ENCODE measurements at places on chromosomes 7 and 10.
A peak's percentile ranks its signal among the peaks of the same experiment; 100 is the strongest.

DNA sequence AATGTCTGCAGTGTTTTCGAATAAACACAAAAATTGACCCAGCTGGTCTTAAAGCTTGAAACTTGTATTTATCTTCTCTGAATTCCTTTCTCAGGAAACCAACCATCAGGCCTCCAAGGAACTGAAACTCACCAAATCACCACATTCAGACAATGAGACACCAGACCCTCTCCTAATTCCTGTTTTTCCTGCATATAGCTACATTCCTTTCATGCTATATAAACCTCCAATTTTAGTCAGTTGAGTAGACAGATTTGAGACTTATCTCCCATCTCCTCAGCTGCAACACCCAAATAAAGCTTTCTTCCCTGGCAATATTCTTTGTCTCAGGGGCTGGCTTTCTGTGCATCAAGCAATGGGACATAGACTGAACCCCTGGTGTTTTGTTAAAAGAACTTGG lies 317.0 kb downstream of the CACNA2D1 start:
- H3K36me3 ChIP-seq = no peaks in the 10 kb centered on the region
- H3K4me3 ChIP-seq = no peak overlapping the region
- no peak overlapping the region for H3K27ac ChIP-seq
- H3K4me1 ChIP-seq = peaks cover 2% of the 10 kb centered on the region
- DNase-seq = no peak

DNA sequence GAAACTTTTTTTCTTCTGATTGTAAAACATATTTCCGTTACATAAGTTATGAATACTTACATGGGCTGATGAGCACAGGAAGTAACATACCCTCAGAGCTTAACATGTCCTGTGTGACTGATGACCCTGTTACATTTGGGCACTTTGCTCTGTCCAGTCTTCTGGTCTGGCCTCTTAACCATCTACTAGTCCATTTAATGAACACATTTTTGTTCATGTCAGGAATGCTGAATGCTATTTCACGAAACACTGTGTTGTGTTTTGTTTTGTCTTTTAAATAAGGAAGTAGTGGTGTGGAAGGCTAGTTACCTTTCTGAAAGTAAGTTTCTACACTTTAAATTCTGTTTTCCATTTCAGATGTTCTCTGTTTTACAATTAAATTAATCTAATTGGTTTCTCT lies 77.7 kb downstream of the RBM33 start:
- no peak overlapping the region for H3K4me3 ChIP-seq
- peaks cover 14% of the 10 kb centered on the region for H3K36me3 ChIP-seq
- peaks cover 4% of the 10 kb centered on the region for H3K4me1 ChIP-seq
- H3K27me3 ChIP-seq = no peaks in the 10 kb centered on the region

GRCh38 chr7:23012186-23012585 lies 1.7 kb downstream of the HYCC1 start:
- no peak overlapping the region for H3K27ac ChIP-seq
- no peaks in the 10 kb centered on the region for H3K36me3 ChIP-seq
- H3K4me1 ChIP-seq = no peaks in the 10 kb centered on the region
- H3K4me3 ChIP-seq = no peak overlapping the region
- no peaks in the 10 kb centered on the region for H3K27me3 ChIP-seq
- no peak for DNase-seq

DNA sequence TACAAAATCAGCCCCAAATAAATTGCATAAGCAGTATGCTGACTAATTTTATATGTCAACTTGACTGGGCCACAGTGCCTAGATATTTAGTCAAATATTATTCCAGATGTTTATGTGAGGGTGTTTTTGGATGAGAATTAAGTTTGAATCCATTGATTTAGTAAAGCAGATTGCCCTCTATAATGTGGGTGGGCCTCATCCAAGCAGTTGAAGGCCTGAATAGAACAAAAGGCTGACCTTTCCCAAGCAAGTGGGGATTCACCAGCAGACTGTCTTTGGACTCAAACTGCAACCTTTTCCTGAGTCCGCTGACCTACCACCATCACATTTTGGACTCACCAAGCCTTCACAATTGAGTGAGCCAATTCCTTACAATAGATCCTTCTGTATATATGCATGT lies 186.4 kb downstream of the ARHGAP12 start:
- H3K4me3 ChIP-seq = no peak overlapping the region
- no peak for DNase-seq
- no peak overlapping the region for H3K27ac ChIP-seq
- no peaks in the 10 kb centered on the region for H3K4me1 ChIP-seq

DNA sequence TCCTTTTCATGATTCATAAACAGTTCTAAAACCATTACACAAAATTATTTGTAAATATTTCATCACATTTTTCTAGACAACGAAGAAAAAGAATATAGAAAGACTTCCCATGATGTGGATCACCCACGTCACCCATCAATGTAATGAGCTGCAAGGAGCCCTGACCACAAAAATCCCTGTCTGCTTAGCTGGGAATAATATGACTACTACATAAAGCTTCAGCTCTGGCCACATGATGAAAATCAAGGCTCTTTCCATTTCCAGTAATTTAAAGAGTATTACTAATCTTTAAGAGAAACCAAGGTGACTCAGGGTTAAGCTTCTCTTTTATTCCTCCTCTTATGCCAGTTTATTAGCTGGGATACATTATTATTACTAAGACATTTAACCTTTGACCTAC lies 180.8 kb upstream of the CACNA2D1 start:
- no peak overlapping the region for H3K4me3 ChIP-seq
- no peaks in the 10 kb centered on the region for H3K4me1 ChIP-seq
- no peak for DNase-seq
- H3K27ac ChIP-seq = no peak overlapping the region
- no peaks in the 10 kb centered on the region for H3K36me3 ChIP-seq

- no peak overlapping the region for H3K27ac ChIP-seq
- no peaks in the 10 kb centered on the region for H3K4me1 ChIP-seq
- no peaks in the 10 kb centered on the region for H3K36me3 ChIP-seq
- no peak for DNase-seq
- H3K27me3 ChIP-seq = peaks cover 4% of the 10 kb centered on the region
- no peak overlapping the region for H3K4me3 ChIP-seq
Observed at GRCh38 chr7:31788883-31789680, 102.1 kb downstream of the PPP1R17 start.

- H3K36me3 ChIP-seq = no peaks in the 10 kb centered on the region
- H3K27me3 ChIP-seq = no peaks in the 10 kb centered on the region
- DNase-seq = no peak
- H3K27ac ChIP-seq = no peak overlapping the region
- no peaks in the 10 kb centered on the region for H3K4me1 ChIP-seq
- H3K4me3 ChIP-seq = no peak overlapping the region
Observed at GRCh38 chr10:131698232-131698631, 202.6 kb upstream of the PPP2R2D start.

- DNase-seq = no peak
- no peak overlapping the region for H3K27ac ChIP-seq
- peak overlapping the region; percentile 90 for H3K4me3 ChIP-seq
- no peaks in the 10 kb centered on the region for H3K36me3 ChIP-seq
Observed at GRCh38 chr7:134985894-134986362, 380 bp upstream of the AGBL3 start.

DNA sequence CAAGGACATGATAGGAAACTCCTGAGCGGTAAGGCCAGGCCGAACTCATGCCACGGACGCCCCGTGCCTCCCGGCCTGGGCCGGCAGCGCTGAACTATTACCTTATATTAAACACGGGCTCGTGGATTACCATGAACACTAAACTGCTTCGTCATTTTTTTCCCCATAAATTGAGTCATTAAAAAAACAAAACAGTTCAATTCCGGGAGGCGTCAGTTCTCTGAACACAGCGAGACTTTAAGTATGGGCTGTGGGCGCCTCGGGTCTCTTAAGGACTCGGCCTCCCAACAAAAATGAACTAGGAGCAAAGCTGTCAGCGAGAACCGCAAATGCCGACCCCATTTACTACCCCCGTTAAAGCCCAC lies 519 bp downstream of the PITRM1 start:
- H3K36me3 ChIP-seq = no peaks in the 10 kb centered on the region
- no peaks in the 10 kb centered on the region for H3K27me3 ChIP-seq
- no peak overlapping the region for H3K27ac ChIP-seq
- peaks cover 4% of the 10 kb centered on the region for H3K4me1 ChIP-seq
- DNase-seq = no peak

GRCh38 chr10:22228167-22228938 lies 10.5 kb upstream of the EBLN1 start:
- H3K4me3 ChIP-seq = peak overlapping the region; percentile 87
- no peaks in the 10 kb centered on the region for H3K36me3 ChIP-seq
- H3K27me3 ChIP-seq = no peaks in the 10 kb centered on the region
- H3K4me1 ChIP-seq = no peaks in the 10 kb centered on the region

GRCh38 chr10:104054430-104054829 lies 31.2 kb downstream of the COL17A1 start:
- DNase-seq = no peak
- no peaks in the 10 kb centered on the region for H3K36me3 ChIP-seq
- H3K4me3 ChIP-seq = no peak overlapping the region
- H3K4me1 ChIP-seq = peaks cover 9% of the 10 kb centered on the region

- no peak for DNase-seq
- H3K4me3 ChIP-seq = no peak overlapping the region
- H3K36me3 ChIP-seq = no peaks in the 10 kb centered on the region
Observed at GRCh38 chr7:113289140-113289740, 170.9 kb upstream of the SMIM30 start.

GRCh38 chr7:158970132-158970531 lies 113.8 kb downstream of the DYNC2I1 start:
- 0 out of 2 replicates have a peak, but pooled peaks cover 2% of the 10 kb centered on the region for H3K4me1 ChIP-seq
- no peak overlapping the region for H3K4me3 ChIP-seq
- H3K27me3 ChIP-seq = no peaks in the 10 kb centered on the region
- no peak overlapping the region for H3K27ac ChIP-seq
- DNase-seq = no peak
- H3K36me3 ChIP-seq = no peaks in the 10 kb centered on the region

DNA sequence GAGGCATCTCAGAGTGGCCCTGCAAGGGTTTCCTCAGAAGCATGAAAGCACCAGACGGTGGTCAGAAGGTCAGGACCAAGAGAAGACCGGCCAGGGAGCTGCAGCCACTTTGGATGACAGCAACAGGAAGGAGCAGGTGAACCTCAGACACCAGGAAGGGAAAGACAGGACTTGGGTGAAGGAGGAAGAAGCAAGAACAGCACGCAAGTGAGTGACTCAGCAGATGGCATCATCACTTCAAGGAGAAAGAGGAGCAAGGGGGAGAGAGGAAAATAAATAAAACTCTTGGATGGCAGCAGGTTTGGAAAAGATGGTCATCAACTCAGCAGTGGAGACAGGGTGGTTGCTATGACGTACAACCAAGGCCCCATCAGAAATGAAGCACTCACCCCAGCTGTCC lies 31.6 kb downstream of the NCAPG2 start:
- H3K4me1 ChIP-seq = no peaks in the 10 kb centered on the region
- no peaks in the 10 kb centered on the region for H3K27me3 ChIP-seq
- H3K27ac ChIP-seq = no peak overlapping the region
- H3K36me3 ChIP-seq = peaks cover 53% of the 10 kb centered on the region
- no peak overlapping the region for H3K4me3 ChIP-seq

DNA sequence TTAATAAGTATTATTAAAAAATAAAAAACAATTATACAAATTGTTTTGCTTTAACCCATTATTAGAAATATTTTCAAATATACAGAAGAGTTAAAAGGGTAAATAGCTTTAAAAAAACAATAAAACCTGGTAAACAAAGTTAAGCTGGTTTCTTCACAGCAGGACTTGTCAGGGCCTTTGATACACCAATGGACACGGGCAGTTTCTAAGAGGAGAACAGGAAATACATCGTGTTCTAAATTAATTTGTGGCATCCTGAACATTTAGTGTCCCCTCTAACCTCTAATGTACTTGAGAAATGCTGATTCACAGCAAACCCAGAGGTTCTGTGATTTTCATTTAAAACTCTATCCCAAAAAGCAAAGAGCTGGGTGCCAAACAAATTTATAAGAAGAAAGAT lies 80.8 kb downstream of the RAB11FIP2 start:
- no peaks in the 10 kb centered on the region for H3K4me1 ChIP-seq
- no peak for DNase-seq
- H3K27ac ChIP-seq = no peak overlapping the region

GRCh38 chr10:73559590-73559989 lies 31.6 kb downstream of the USP54 start:
- no peaks in the 10 kb centered on the region for H3K27me3 ChIP-seq
- no peak overlapping the region for H3K27ac ChIP-seq
- H3K36me3 ChIP-seq = no peaks in the 10 kb centered on the region

DNA sequence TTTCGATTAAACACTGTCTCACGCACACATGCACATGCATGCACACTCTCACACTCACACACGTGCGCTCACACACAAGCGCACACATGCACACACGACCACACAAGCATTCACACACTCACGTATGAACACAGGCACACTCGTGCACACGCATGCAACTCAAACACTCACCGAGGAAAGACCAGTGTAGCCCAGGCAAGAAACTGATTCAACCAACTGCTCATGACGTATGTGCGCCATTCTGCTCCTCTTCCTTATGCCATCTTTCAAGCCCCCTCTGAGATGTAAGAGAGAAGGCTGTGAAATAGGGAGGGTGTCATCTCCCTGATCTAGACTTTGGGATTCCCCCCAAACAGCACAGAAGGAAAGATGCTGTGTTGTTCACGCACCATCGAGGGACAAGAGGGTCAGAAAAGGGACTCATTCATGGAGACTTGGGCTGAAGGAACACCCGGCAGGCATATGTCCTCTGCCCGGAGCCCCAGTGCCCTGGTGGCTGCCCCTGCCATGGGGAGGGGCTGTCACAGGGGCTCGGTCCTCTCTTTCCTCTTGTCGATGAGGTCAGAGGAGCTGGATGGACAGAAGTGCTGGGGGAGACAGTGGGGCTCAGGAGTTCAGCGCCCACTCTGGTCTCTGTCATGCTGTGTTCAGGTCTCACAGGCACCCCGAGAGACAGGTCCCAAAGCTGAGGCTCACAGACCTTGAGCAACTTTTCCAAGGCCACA lies 130.1 kb upstream of the SHH start:
- H3K4me3 ChIP-seq = no peak overlapping the region
- H3K4me1 ChIP-seq = no peaks in the 10 kb centered on the region
- no peaks in the 10 kb centered on the region for H3K27me3 ChIP-seq
- DNase-seq = no peak
- no peak overlapping the region for H3K27ac ChIP-seq
- H3K36me3 ChIP-seq = no peaks in the 10 kb centered on the region

All from H1 (cell line).